GM23248 (cell line): ENCODE measurements at places on chromosomes 5 and 9.

- no peak for DNase-seq
Measured at GRCh38 chr5:155471027-155471426, 457.5 kb downstream of the KIF4B start.

- no peak for DNase-seq
Measured at GRCh38 chr5:65969539-65970393, 43.4 kb downstream of the ERBIN start.

DNA sequence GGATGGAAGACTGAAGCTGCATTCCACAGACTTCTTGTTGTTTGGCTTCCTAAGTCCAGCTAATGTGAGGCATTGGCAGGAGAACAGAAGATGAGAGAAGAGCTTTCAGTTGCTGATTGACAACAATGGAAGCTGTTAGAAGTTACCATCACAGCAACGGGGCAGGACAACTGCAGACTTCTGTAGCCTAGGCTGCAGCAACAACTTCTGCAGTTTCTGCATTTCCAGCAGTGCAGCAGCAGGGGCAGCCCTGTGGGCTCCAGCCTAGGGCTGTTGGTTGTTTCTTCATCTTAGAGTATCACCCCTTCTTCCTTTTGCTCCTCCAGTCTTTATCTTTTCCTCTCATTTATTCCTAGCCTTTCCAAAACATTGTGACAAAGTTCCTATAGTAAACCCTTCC lies 528.8 kb upstream of the PTGER4 start:
- DNase-seq: no peak

DNA sequence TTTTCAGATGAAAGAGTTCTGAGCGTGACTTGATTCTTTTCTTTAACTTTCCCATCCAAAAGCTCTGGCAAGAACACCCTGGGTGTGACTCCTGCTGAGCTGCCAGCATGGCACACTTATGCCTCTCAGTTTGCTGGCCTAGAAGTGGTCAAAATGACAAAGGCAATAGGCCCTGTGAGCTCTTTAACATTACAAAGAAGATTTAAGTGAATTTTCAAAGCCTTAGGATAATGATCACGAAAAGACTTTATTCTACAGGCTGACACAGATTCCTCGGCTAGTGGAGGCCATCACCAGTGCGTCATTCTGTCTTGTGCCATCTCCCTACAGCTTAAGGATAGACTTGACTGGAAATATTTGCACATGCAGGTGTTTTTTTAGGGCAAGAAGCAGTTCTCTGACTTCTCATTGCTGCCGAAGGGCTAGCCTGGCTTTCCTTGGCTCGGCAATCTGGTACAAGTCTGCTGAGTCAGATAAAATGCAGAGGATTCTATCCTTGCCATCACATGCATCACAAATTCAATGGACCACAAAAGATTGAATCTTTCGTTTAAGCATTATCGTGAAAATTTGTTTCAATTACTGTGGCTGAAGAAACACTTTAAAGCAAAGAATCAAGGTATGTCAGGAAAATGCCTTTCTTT lies 311.5 kb downstream of the COX7C start:
- no peak for DNase-seq

DNA sequence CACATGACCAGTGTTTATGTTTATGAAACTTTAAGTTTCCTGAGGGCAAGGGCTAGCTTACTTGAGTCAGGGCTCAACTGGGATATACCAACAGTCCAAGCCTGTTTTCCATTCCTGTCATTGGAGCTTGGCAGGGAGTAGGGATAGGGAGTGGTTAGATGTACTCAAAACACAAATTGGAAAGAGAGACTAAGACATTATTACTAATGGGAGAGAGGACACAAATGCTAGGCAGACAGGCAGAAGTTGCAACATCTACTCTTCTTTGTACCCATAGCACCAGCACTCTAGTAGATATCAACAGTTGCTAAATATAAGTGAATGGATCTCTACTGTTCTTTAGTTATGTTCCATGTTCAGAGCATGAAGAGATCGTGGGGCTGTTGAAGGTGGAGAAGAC lies 62.8 kb downstream of the NPR3 start:
- no peak for DNase-seq

GRCh38 chr9:108416324-108416723 lies 439.5 kb downstream of the ACTL7B start:
- DNase-seq: no peak

- no peak for DNase-seq
Measured at GRCh38 chr5:75716715-75717081, 539 bp downstream of the POC5 start.

GRCh38 chr5:61319388-61320146 lies 12.5 kb upstream of the ZSWIM6 start:
- no peak for DNase-seq

DNA sequence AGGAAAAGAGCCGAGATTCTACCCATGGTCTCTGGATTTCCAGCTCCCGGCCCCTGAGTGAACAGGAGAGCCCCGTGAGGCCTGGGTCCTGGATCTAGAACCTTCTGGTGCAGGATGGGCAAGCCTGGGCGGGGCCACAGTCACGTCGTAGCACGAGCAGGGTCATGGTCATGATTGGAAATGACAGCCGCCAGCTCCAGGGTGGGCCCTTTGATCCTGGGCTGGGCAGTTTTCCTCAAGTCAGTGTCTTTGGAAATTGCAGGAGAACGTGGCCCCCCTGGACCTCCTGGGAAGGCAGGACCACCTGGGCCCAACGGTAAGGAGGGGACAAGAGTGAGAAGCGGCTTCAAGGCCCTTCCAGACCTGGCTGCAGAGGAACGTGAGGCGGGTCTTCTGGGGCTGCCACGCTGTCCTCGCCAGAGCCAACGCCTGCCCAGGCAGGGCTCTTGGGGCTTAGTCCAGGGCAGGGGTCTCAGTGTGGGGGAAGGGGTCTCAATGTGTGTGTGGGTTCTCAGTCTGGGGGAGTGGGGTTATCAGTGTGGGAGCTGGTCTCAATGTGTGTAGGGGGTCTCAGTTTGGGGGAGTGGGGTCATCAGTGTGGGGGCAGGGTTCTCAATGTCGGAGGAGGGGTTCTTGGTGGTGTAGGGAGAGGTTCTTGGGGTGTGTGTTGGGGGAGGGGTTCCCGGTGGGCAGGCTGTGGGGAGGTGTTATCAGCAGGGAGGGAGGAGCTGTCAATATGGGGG lies 2.6 kb downstream of the FCN2 start:
- DNase-seq: no peak
